ENCODE measurements at places on chromosomes 11 and 22. TPM values are rescaled to one million over a fixed set of nuclear protein-coding genes. Genes with fewer than 3 reads are reported as not detected.

The MEI1 gene
- total RNA-seq, result not detected

The OR5D18 gene
- total RNA-seq, result not detected

The SPON1 gene
- total RNA-seq, result 97.8 TPM

The DNAJB13 gene
- not detected for total RNA-seq

The P2RY2 gene
- total RNA-seq, result 1.0 TPM

The C22orf31 gene
- 0.55 TPM for total RNA-seq

The OR52E4 gene
- total RNA-seq, result not detected

The OR10D3 gene
- not detected for total RNA-seq

The OR11H1 gene
- total RNA-seq, result not detected

The PTPRCAP gene
- total RNA-seq, result 3.5 TPM

The LARGE2 gene
- total RNA-seq, result not detected

- DNase-seq, result no peak
These were observed 16.2 kb downstream of the ATG2A start for GRCh38 chr11:64900774-64901173.

DNA sequence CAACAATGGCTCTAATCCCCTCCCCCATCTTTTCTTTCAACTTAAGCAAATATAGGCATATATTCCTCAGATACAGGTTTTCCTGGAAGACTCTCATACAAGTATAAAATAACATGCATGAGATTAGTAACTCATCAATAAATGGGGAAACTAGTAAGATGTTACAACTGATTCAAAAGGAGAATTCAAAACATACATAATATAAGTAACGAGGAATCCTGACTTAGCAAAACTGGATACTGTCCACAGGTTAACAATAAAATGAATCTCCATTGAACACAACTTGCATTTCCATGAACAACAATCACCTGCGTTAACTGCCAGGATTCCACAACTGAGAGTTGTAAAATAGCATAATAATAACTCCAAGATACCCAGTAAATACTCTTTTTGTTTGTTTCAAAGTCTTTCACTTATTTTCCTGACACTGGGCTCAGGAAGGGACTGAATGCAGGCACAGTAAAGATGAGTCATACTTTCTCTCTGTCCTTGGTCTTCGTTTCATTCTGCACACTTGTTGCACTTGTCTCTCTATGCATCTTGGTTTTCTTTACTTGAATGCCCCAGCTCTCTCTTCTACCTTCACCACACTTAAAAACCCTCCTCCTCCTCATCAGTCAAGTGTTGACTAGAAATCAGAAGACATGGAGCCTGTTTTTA, 8.1 kb downstream of the APIP start:
- DNase-seq, result no peak

DNA sequence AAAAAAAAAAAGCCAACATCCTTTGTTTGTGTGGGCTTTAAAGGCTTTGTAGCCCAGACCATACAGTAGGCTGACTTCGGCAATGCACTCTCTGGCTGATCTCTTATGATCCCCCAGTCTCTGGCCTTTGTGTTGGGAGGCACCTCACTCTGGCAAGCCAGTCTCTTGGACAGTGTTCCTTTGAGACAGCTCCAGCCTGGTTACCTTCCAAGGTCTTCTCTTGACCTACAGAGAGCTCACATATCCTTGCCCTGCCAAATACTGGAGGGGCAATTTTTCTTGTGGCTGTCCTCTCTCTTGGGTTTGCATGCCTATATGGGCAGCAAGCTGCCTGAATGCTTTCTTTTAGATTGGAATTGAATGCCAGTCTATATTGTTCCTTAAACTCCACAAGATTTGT, 69.8 kb downstream of the SESN3 start:
- DNase-seq, result no peak

- DNase-seq, result no peak
These were observed 103.7 kb downstream of the CCDC81 start for GRCh38 chr11:86478348-86478747.

- DNase-seq, result peak; percentile 91
These were observed 13.5 kb downstream of the KIAA1671 start for GRCh38 chr22:24965822-24966626.

GRCh38 chr11:2731130-2732125, 31.6 kb upstream of the KCNQ1OT1 start:
- no peak for DNase-seq

DNA sequence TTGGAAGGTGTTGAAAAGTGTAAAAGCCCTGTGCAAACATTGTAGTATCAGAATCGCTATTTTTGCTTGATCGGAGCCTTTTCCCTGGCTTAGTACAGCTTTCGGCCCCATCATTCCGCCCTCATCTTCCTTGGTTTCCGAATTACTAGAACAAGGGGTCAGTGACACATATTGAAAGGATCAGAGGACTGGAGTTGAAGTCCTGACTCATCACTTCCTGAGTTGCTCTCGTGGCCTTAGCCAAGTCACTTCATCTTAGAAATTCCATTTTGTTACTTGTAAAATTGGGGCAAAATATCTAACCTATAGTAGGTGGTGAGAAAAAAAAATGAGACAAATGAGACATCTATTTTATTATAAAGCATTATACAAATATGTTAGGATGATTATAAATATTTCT, 375.0 kb downstream of the NTM start:
- no peak for DNase-seq

DNA sequence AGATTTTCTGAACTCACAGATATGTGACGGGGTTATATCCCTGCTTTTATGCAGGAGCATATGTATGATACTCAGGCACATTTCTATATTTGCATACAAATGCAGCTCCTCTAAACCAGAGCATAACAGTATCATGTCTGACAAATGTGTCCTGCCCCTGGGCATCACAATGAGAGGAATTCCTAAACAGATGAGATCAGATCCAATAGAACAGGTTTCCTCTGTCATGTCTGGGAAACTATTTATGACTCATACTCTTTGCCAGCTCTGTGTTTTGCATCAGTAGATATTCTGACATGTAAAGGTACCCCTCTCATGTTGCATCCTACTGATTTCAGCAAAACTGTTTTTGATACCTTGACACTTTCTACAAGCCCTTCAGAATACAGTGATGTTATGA, 29.4 kb downstream of the SYT9 start:
- DNase-seq, result no peak

DNA sequence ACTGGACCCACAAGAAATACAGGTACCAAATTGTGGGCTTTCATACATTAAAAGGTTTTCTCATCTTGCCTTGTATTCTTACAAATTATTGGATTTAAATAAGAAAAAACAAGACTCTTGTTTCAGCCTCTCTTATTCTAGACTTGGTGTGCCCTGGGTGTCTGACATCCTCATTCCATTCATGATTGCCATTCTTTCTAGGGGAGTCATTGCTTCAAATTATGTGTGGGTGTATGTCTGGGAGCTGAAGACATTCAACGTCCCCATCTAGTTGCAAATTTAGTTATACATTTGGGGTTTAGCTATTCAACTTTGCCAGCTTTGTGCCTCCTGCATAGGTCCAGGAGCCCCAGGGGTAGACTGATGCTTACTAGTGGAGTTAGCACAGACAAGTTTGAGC, 18.1 kb downstream of the MAML2 start:
- no peak for DNase-seq

GRCh38 chr11:45615182-45615792, 50.1 kb downstream of the CHST1 start:
- DNase-seq, result no peak

GRCh38 chr11:45384711-45385241, 98.6 kb upstream of the SYT13 start:
- no peak for DNase-seq

DNA sequence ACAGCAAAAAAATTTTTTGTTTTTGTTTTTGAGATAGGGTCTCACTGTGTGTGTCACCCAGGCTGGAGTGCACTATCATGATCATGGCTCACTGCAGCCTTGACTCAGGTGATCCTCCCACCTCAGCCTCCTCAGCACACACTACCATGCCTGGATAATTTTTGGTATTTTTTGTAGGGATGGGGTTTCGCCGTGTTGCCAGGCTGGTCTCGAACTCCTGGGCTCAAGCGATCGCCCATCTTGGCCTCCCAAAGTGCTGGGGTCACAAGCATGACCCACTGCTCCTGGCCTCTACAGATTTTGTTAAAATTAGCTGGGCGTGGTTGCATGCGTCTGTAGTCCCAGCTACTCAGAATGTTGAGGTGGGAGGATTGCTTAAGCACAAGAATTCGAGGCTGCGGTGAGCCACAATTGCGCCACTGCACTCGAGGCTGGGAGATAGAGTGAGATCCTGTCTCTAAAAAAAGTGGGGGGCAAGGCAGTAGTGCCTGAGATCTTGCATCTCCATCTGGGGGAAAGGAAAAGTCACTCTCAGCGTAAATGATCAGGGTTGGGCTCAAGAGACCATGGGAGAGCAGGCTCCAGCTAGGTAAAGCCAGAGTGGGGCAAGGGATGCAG, 10.6 kb upstream of the DGKZ start:
- DNase-seq, result no peak

GRCh38 chr22:27331526-27332281, 469.9 kb downstream of the MN1 start:
- peak; percentile 65 for DNase-seq

GRCh38 chr11:95739108-95739938, 50.3 kb downstream of the FAM76B start:
- no peak for DNase-seq

DNA sequence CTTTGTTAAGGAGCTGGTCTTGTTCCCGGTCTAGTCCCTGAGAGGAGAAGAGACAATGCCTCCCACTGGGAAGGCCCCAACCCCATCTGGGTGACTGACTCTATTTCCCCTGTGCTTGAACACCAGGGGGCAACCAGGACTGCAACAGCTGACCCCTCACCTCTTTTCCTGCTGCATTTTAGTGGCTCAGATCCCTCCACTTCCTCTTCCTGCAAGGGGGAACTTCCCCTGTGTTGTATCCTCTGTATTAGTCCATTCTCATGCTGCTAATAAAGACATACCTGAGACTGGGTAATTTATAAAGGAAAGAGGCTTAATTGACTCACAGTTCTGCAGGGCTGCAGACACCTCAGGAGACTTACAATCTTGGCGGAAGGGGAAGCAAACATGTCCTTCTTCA, 84.3 kb upstream of the LMO1 start:
- no peak for DNase-seq

DNA sequence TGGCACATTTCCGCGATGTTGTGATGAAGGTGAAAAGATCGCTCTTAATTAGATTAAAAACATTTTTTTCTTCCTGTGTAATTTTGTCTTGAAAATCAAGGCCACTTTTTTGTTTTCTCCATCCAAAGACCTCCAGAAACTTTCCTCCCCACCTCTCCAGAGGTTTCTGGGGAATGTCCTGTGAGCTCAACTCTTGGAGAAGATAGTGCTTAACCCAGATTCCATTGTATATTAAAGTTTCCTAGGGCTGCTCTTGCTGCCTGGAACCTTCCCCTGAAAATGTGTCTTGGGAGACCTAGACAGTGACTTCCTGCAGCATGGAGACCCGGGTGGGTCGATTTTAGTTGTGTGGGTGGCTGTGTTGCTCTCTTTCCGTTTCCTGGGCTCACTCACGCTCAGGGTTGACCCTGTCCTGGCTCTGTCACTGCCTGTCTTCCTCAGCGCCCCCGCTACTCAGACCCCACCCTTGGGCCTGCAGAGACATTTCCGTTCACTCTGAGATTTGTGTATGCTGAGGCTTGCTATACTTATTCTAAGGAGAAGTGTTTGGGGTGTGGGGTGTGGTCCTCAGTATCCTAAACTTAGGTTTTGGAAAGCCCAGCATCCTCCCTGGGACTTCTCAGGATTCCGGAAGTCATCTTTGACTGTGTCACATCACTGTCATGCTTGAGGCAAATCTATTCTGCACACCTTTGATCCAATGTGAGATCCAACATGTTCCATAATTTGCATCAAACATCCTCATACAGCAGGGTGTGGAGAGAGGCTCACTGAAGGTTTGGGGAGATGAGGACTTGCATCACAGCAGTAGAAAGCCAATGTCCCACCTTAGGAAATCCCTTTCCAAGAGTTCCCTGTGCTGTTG, 47.2 kb downstream of the KCNQ1OT1 start:
- no peak for DNase-seq
